Cardiac muscle cell (in vitro differentiated cells and primary cell): ENCODE measurements at places on chromosomes 3 and 15. TPM values are rescaled to one million over a fixed set of nuclear protein-coding genes. Genes with fewer than 3 reads are reported as not detected.

Gene CPN2
- 0.36 and 0.56 TPM in 2 replicates for total RNA-seq

Gene STRC
- total RNA-seq = 2.5 and 4.6 TPM in 2 replicates

Gene TTLL13
- total RNA-seq = 0.21 TPM in 2 replicates

Gene ROPN1
- total RNA-seq = not detected in 2 replicates
